RWPE1 (cell line): ENCODE measurements at places on chromosomes 7 and 10.

- DNase-seq, result no peak
Measured at GRCh38 chr10:85786401-85786899, 580.1 kb downstream of the GRID1 start.

DNA sequence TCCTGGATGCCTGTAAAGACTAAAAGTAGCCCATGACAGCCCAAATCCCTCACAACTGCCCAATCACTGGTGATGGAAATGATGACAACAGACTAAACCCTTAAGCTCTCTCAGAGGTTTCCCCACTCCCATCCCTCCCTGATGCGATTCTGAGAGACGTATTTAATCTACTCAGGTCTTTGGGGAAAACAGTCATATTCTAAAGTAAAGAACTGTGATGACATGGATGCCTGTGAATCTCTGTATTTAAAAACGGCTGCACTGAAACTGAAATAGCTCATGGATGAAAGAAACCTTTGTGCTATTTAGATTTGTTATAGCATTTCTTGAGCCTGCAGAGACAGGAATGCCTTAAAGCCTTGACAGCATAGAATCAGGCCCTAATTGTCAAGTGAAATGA, 28.5 kb downstream of the VPS41 start:
- no peak for DNase-seq

DNA sequence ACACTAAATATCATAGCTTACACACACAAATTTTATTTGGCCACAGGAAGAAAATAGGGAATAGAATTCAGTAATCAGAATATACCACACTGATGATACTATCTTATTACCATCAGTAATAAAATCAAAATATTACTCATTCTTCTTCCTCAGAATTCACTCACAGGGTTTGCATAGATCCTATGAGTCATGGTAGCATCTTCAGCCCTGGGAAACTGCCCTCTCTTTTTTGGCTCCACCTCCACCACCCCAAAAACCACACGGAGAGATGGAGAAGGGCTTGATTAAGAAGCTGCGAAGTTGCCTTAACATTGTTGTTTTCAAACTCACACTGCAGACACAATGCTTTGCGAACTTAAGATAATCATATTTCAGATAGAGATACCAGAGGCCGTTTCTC, 154.1 kb upstream of the AHR start:
- peak; percentile 59 for DNase-seq

DNA sequence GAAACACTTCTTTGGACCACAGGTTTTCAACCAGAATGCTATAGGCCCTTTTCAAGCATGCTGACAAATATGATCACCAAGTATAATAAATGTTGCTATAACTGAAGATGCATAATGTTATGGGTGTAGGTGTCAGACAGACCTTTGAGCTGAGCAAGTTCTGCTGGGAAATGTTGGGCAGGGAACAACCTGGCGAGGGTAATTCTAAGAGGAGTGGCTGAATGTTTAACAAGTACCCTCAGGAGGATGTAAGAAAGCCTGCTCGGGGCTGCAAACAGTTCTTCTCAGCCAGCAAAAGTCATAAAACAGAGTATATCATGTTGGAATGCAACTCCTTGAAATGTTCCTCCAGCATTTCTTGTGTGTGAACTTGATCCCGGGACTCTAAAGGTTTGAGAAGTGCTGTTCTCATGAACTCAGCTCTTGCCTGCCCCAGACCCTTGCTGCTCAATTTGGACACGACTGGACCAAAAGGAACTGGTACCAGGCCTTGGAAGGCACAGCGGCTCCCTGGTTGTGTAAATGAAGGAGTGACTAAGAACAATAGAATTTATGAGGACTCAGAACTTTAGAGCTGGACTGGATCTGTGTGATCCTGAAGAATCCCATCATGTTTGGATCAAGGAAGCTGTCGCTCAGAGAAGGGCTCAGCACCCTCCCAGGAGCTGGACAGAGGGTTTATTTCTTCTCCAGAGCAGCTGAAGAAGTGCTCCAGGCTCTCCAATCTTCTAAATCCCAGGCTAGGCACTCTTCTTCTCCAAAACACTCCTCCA, 143.2 kb upstream of the ANK3 start:
- no peak for DNase-seq

DNA sequence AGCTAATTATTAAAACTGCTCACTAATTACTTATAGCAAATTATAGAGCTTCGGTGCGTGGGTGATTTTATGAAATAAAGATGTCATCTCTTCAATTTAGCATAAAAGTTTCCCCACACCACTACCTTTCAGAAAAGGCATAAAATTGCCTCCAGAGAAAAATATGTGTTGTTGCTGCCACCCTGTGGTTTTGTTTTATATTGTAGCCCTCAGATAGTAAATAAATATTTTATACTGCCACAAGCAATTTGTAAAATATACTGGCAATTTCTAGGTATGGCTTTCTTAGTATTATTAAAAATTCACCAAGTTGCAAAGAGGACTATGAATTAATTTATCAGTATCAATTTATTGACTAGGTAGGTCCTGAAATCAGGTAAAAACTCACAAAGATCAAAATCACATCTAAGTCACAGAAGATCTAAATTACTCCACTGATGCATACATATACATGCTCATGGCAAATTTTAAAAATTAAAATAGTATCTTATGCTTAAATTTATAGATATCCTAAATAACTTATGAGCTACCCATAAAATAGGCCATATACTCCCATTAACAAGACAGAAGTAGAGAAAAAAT, 26.5 kb downstream of the ASNS start:
- DNase-seq, result peak; percentile 15

GRCh38 chr7:66867198-66867790, 53.7 kb upstream of the TMEM248 start:
- peak; percentile 2 for DNase-seq

GRCh38 chr7:46886669-46887374, 695.1 kb downstream of the TNS3 start:
- DNase-seq, result no peak

- no peak for DNase-seq
Measured at GRCh38 chr10:1747590-1748157, 10.3 kb upstream of the ADARB2 start.

GRCh38 chr7:116097365-116098009, 66.9 kb upstream of the TFEC start:
- peak; percentile 54 for DNase-seq

GRCh38 chr10:120688928-120689327, 162.2 kb upstream of the WDR11 start:
- DNase-seq, result no peak

GRCh38 chr7:119842786-119843185, 430.2 kb upstream of the KCND2 start:
- DNase-seq, result peak; percentile 0

GRCh38 chr10:48252354-48252650, 22.2 kb downstream of the FRMPD2 start:
- DNase-seq, result no peak

- DNase-seq, result peak; percentile 57
Measured at GRCh38 chr10:33376976-33377657, 42.6 kb upstream of the NRP1 start.

GRCh38 chr10:124450012-124450782, at the start of gene NKX1-2:
Gene NKX1-2, minus strand, starts transcription at chr10:124450035. Its CDS starts 92 bp downstream, at chr10:124449943.
- DNase-seq, result no peak

DNA sequence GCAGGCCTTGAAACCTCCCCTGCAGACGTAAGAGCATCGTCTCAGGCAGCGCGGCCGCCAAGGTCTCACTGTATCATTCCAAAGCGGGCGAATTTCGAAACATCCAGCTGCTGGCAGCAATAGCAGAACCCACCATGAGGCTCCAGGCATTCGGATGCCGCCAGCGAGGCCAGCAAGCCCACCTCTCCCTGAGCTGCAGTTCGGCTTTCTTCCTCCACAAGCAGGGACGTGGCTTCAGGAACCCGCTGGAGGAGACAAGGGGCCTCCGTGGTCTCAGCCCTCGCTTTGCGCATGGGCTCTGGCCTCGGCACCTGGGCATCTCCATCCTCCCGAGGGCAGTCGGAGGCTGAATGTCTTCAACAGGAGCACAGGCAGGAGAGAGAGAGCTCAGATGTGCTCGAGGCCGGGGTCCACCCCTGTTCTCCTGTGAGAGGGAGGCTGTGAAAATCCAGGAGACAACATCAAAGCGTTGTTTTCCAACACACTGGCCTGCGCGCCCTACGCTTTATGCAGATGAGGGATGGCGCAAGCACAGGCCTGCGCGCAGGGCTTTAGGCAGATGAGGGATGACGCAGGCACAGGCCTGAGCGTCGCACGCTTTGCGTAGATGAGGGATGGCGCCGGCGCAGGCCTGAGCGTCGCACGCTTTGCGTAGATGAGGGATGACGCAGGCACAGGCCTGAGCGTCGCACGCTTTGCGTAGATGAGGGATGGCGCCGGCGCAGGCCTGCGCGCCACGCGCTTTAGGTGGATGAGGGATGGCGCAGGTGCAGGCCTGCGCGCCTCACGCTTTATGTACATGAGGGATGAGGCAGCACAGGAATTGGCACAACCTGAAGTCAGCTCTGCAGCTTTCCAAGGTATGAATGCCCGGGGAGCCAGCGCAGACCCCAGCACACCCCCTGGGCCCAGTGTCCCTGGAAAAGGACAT, 103.2 kb downstream of the WDR37 start:
- peak; percentile 20 for DNase-seq

DNA sequence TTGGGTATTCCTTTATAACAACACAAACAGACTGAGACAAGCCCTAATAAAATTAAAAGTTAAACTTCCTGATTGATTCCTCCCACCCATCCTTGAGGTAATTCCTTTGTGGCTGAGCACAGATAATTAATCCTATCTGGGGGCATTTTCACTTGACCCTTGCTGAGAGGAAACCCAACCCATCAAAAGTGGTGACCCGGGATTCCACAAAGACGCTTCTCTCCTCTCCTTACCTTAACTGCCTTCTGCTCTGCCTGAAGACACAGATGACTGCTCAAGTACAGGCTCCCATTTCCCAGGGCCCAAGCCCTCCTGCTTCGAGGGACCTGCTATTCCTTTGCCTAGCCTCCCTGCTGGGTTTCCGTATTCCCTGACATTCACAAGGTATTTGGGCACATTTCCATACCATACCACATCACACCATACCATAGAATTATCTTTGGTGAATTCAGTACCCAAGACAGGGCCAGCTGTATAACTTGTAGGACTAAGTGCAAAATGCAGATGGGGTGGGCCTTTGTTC, 9.8 kb upstream of the MAPK8 start:
- no peak for DNase-seq

- no peak for DNase-seq
Measured at GRCh38 chr7:150860291-150860977, 8.1 kb downstream of the AOC1 start.

DNA sequence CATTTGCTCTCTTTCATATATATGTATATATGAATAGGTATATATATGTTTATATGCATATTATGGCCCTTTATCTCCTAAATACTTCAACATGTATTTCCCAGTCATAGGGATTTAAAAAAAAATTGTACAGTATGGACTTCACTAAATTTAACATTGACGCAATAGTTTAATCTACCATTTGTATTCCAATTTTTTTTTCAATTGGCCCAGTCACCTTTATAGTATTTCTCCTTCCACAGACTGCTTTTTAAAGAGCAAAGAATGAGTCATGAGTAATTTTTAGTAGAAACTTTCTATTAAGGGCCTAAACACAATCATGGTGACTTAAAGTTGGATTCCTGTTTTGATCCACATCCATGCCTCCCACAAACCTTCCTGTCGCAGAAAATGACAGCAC, 20.5 kb downstream of the CCSER2 start:
- no peak for DNase-seq

DNA sequence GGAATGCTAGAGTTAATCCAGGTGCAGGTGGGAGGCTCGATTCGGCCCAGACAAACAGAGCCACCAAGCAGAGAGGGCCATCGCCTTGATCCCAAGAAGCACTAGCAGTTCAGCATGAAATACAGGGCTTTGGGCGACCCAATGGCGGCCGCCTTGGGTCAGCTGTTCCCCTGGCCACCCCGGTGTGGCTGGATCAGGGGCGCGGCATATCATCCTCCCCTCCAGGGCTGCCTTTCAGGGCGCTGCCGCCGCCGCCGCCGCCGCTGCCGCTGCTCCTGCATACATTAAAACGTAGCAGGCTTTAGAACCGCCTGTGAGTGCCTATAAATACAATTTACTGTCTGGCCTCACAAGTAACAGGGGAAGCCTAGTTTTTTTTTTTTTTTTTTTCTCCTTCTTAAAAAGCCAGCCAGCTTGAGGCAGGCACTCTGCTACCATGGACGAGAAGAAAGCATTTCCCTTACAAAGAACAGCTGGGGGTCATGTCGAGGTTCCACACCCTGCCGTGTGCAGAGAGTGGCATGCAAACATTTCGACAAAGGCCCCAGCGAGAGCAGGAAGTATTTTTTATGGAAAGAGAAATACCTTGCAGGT, 57.7 kb upstream of the EFCAB10 start:
- no peak for DNase-seq

DNA sequence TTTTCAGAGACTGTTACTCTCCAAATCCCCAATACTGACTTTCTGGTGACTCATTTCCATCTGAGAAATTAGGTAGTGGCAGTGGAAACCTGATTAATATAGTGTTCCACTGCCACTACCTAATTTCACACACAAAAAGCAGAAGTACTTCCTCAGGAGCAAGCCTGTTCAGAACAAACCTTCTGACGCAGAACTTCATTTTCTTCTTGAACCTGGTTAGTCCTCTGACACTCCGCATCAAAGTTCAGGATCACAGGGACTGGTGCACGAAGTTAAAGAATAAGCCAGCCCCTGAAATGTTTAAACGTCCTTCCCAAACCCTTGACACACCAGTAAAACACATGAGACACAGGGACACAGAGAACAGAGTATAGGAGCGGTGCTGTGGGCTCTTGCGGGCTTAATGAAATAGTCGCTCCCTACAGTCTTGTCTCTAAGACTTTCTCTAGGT, 4.4 kb downstream of the WDR91 start:
- DNase-seq, result no peak

DNA sequence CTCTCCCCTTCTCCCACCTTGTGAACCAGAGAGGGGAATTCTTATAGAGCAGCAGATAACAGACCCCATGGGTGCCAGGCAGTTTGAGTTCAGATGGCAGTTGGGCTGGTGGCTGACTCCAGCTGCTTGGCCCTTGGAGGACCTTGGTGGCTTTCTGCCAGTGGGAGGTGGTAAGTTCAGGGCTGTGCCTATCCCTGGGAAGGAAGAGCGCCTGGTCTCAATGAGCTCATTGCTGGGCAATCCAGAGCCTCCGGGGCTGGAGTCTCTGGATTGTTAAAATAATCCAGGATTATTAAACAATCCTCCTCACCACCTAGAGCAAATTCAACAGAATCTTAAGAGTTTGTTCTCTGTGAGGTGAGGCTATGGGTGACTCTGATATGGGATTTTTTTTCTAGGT, 105.2 kb downstream of the FANK1 start:
- no peak for DNase-seq

DNA sequence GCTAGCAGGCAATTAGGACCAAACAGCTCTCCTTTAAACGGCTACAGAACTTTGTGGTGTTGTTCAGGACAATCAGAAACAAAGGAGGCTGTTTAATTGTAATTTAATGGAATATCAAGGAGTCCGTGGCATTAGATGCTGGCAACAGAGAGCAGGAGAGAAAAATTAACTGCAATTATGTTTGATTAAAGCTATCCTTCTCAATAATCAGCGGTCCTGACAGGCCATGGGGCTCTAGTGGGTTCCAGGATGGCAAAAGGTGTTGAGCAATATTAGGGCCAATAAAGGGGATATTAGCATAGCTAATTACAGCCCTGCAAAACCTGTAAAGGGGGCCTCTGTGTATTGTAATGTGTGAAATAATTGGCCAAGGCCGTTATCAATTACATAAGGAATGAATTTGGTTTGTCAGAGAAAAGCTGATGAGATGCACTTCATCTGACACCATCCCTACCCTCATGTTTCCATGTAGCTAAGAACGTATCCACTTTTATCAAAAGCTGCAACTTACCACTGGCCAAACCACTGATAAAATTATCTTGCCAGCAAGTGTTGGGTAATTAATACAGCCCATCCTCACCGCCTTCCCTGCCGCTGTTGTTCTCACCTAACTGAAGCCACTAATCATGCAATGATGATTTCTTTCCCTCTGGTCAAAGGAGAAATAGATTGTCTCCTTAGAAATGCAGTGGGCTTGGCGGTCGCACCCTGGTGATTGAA, 81.6 kb downstream of the EBF3 start:
- DNase-seq, result no peak
